ENCODE measurements at places on chromosomes 6 and 20.

GRCh38 chr6:151286214-151286613 is 46.4 kb downstream of the AKAP12 start:
- no peak for DNase-seq

GRCh38 chr6:76124018-76124417 is 51.6 kb upstream of the IMPG1 start:
- DNase-seq: no peak

DNA sequence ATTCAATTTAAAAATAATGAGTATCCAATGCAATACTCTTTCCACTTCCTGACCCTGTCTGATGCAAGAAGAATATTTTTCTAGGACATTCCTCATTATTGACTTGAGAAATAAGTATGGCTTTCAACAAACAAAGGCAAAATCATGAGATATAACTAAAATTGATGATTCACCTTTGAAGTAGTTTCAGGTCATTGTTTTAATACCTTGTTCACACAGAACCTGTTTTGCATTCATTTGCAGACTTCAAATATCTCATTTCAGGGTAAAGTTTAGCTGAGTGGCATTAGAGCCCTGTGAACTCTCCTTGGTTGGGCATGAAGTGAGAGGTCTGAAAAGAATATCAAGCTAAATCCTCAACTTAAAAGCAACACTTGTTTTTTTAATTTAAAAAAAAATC is 309.2 kb downstream of the NRN1 start:
- no peak for DNase-seq

- DNase-seq: no peak
These were observed 33.3 kb upstream of the SYNDIG1 start for GRCh38 chr20:24436160-24436559.

DNA sequence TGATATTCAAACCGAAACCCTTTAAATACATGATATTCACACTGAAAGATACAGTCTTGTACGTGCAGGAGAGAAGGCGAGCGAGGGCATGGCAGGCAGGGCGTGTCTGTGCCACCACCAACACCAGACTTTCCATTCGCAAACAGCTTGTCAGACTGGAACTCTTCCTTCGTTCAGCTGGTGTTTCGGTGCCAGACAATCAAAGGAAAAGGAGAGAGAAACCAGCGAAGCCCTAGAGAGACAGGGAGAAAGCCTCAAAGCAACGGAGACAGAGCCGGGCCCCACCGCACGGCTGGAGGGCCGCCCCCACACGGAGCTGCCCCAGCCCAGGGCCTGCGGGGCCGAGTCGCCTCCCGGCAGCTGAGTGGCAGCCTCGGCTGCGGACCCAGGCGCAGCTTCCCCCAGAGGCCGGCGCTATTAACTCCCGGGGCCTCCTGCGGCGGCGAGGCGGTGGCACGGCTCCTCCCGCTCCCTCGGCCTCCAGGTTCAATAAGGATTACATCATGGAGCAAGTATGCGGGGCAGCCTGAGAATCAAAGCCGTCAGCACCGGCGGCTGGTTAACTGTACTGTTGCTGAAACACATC is 32.1 kb upstream of the NR2E1 start:
- DNase-seq: no peak

GRCh38 chr6:35427435-35427834 is 24.7 kb upstream of the FANCE start:
- DNase-seq: no peak

DNA sequence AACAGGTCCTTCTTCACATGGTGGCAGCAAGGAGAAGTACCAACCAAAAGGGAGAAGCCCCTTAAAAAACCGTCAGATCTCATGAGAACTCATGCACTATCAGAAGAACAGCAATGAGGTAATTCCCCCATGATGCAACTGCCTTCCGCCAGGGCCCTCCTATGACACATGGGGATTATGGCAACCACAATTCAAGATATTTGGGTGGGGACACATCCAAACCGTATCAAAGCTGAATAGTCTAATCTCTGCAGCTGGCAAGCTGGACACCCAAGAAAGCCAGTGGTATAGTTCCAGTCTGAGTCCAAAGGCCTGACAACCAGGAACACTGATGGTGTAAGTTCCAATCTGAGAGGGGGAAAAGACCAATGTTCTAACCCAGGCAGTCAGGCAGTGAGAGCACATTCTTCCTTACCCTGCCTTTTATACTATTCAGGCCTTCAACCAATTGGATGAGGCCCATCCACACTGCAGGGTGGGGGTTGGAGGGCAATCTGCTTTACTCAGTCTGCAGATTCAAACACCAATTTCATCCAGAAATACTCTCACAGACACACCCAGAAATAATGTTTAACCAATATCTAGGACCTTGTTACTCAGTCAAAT is 17.9 kb upstream of the CNKSR3 start:
- no peak for DNase-seq

- DNase-seq: peak; percentile 9
These were observed 28.8 kb downstream of the PDE7B start for GRCh38 chr6:135880066-135880972.

DNA sequence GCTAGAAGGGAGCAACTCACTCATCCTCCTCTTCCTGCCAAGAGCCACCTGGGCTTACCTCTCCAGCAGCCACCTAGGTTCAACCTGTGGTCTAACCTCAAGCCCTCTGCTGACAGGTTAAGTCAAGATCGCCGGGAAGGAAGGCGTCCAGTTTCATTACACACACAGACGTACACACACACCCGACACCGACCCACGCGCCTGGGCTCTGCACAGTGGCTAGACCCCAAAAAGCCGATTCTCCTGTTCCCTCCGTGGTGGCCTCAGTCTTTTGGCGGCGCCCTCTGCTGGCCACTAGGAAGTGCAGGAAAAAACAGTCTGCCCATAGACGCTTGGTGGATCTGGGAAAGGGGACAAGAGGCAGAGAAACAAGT is 52.8 kb downstream of the MRPL14 start:
- DNase-seq: peak; percentile 35

DNA sequence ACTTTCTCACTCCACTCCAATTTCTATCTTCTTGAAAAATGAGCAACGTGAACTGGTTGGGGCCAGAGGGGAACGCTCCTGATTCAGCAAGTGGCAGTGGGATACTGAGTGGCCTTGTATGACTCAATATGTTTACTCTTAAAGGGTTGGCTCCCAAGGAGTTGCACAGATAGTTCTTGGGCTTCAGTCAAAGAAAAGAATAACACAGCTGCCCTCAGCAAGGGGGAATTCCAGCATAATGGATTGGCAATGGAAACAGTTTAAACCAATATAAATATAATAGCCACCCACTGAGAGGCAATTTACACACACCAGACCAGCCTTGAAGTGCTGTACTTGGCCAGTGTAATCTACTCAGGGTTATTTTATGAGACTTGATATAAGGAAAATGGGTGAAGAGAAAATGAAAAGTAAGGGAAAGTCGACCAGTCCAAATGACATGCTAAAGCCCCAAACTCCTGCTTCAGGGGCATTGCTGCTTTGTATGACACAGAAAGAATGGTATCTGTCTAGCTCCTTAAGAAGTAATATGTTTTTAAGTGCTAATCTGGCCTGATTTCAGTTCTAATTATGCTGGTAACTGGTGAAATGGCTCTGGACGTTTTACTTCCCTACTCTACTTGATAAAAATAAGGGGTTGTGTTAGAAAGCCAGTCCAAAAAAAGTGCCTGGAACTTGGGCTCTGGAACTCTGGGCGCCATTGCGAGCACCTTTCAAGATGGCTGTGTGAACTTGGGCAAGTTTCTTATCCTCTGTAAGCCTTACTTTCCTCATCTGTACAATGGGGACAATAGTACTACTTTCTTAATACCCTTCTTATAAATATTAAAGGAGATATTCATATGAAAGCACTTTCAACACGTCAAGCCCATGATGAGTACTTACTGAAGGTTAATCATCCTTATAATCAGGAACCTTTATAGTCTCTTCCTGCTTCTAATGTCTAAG is 712.9 kb upstream of the MAP3K7 start:
- no peak for DNase-seq

- no peak for DNase-seq
These were observed 879 bp upstream of the BPIFB6 start for GRCh38 chr20:33030569-33030968.

DNA sequence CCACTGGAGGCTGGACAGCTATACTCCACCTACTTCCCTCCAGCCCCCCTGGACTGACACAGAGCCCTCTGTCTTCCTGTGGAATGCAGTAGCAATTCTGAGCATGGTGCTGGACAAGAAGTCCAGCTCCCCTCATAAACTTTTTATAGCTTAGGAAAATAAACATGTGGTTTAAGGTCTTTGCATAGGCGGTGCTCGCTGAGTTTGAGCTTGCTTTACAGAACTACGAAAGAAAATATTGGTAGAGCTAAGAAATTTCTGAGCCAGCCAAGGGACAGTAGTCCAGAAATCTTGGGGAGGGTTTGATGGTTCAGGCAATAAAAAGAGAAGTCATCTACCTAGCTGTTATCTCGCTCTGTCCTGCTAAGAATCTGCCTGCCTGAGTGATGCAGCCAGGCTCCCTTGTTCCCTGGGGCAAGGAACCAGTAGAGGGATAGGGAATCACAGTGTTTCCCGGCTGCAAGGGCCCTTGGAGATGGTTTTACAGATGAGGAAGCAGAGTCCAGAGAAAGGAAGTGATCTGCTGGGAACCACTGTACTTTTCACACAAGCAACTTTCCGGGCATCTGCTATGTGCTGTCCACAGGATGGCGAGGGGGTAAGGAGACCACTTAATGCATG is 343.4 kb downstream of the CDC5L start:
- no peak for DNase-seq

DNA sequence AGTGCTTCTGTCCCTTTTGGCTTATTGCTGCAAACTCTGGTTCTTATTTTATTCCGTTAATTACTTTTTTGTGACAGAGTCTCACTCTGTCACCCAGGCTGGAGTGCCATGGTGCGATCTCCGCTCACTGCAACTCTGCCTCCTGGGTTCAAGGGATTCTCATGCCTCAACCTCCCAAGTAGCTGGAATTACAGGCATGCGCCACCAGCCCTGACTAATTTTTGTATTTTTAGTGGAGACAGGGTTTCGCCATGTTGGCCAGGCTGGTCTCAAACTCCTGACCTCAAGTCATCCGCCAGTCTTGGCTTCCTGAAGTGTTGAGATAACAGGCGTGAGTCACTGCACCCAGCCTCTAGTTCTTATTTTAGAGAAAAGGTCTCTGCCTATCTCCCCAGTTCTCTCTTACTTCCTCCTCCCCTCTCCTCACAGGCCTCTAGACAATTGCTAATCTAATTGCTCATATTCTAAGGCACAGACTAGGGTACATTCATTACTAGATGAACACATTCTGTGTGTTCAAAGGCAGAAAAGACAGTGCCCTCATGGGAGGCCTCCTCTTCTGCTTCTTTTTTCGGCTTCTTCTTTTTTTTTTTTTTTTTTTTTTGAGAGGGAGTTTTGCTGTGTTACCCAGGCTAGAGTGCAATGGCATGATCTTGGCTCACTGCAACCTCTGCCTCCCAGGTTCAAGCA is 27.0 kb downstream of the EDEM2 start:
- no peak for DNase-seq

- no peak for DNase-seq
These were observed 20.5 kb downstream of the RPP40 start for GRCh38 chr6:4983322-4983721.

- no peak for DNase-seq
These were observed 152.3 kb downstream of the ISM1 start for GRCh38 chr20:13373400-13373799.

GRCh38 chr6:106398621-106399020 is 38.1 kb downstream of the CRYBG1 start:
- no peak for DNase-seq

- no peak for DNase-seq
These were observed 80.5 kb downstream of the SNX5 start for GRCh38 chr20:17888044-17888443.

GRCh38 chr6:1445650-1446330 is 56.4 kb downstream of the FOXF2 start:
- DNase-seq: no peak

DNA sequence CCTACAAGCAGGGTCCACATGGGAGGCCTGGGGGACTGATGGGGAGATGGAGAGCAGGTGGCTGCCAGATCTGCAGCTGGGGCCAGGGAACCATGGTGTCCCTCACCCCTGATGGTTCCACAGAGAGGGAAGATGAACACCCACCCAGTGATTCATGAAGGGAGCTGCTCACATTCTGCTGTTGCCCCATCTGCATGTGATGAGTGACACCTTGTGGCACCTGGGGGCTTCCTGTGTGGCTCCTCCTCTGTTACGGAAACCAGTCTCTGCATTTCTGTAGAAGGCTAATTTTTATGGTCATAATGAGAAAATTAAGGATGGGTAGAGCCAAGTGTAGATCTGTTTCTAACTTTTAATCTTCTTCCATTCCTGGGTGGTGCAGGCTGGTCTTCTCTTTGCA is 217.1 kb downstream of the SMOC2 start:
- DNase-seq: no peak

DNA sequence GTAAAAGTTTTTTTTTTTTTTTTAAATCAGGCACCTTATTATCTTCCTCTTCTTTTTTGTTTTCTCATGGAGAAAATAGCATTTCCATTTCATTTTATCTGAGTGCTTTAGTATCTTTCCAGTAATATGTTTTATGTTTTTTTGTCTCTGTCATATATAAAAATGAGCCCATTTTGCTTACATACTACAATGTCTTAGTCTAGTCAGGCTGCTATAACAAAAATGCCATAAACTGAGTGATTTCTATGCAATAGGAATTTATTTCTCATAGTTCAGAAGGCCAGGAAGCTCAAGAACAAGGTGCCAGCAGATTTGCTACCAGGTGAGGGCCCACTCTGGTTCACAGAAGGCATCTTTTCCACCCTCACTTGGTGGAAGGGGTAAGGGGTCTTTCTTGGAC is 35.7 kb upstream of the AIG1 start:
- no peak for DNase-seq

DNA sequence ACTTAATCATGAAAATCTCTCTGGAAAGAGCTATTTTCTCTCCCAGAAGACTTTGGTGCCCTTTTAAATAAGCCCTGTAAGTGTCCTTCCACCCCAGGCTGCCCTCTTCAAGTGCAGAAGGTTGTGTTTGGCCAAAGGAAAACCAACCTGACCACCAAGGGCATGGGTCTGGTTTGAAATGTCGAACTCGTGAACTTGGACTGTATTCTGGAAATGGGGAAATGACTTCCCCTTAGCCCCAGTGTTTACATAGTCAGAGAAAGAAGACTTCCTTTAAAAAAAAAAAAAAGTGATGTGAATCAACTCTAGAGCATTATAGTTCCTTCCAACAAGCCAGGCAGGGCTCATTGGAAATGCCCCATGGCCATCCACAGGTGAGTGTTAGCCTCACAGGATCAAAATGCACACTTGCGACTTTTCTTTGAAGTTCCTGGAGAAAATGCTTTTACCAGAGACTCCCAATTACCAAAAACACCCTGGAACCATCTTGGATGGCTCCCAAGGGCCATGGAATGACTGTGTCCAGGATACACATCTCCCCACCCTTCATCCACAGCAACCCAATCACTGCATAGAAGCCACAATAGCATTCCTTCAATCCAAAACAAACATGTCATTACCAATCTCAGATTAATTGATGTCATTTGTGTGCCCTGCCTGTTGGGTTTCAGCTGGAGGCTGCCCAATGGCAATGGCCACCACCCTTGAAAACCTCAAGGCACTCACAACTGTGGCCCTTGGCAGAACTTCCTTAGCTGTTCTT is 133.8 kb downstream of the CLIC5 start:
- DNase-seq: no peak

- DNase-seq: no peak
These were observed 493.8 kb downstream of the NKAIN2 start for GRCh38 chr6:124297507-124297906.

- DNase-seq: no peak
These were observed 54.5 kb downstream of the ADGRG6 start for GRCh38 chr6:142356201-142356883.

All from stimulated activated CD4-positive, alpha-beta T cell treated with anti-CD3 and anti-CD28 coated beads, TNF-alpha, amount 100 ng/mL, for 4 hours (primary cell).